ENCODE measurements at places on chromosomes 5 and 9.

DNA sequence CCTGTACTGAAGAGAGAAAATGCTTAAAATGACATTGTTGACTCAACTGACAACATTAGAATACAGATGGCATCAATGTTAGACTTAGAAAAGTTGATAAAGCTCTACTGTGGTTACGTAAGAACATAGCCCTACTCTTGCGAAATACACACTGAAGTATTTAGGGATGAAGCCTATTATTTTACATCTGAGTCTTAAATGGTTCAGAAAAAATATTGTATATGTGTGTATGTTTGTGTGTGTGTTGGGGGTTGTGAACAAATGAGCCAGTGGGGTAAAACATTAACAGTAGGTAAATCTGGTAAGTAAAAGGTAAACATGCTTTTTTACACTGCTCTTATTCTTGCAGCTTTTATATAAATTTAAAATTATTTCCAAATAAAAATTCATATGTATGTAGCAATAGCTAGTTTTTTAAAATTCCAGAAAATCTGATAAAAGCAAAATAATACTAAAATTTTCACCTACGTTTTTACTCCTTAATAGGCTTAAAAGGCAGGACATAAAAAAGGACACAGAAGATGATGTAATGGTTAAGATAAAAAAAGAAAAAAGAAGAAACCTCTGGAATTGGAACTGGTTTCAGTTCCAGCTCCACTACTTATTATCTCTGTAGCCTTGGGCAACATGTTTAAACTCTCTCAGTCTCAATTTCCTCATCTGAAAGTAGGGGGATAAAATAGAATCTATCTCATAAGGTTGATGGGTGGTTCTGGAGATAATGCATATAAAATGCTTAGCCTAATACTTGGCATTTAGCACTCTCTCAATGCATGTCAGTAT lies 44.3 kb downstream of the GARNL3 start:
- peak; percentile 35 for DNase-seq

GRCh38 chr5:1541702-1542400 lies 18.1 kb upstream of the LPCAT1 start:
- no peak for DNase-seq

- DNase-seq: no peak
Observed at GRCh38 chr5:92455011-92455410, 1071.9 kb upstream of the ARRDC3 start.

DNA sequence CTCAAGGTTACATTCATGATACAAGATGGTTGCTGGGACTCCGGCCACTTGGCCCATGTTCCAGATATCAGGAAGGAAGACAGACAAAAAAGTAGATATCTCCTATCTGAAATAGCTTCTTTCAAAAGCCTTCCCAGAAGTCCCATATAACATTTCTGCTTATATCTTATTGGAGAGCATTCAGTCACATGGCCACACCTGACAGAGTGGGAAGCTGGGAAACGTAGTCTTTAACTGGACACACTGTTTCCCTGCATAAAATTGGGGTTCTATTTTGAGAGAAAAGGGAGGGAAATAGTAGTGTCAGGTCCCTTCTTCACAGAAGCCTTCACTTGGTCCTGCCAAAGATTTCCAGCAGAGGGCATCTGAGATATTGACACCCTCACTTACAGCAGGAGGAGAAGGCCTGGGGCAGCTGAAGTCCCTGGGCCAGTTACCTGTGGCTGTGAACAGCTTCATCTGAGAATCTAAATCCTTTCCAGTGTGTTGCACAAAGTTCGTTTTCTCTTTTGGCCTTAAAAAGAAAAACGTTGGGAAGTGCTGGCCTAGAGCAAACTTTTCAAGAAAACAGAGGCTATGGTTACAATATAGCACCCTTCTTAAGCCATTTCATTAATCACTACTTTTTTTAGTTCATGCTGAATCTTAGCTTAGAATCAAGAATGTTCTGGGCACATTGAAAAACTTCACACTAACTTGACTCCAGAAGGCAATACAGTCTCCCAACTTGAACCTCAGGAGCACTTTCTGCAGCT lies 33.5 kb downstream of the SPEF2 start:
- DNase-seq: peak; percentile 52

DNA sequence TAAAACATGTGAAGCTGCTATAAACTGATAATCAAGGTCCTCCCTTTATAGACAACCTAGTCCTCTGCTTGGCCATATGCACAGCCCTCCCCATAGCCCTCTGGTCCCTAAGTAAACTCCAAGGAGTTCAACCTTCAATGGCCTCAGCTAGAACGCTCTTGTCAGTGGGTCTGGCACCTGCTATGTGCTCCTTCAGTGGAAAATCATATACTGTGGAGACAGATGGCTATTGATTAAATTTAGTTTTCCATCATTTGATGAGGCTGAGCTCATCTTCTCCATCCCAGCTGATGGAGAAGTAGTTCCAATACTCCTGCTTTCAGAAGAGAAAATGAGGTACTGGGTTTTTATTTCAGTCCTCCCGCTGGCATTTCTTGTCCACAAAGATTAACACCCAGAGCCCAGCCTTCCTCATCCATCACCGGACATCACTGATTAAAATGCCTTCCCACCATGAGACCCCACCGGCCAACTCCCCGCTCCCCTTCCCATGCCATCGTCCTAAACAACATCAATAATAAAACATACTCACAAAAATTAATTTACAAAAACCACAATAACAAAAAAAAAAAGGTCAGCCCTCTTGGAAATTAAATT lies 134.6 kb downstream of the TRIM32 start:
- no peak for DNase-seq

GRCh38 chr9:104992659-104993058 lies 64.7 kb upstream of the ABCA1 start:
- no peak for DNase-seq

GRCh38 chr5:132027027-132027426 lies 15.6 kb upstream of the ACSL6 start:
- no peak for DNase-seq

- no peak for DNase-seq
Observed at GRCh38 chr9:3586066-3586465, 60.3 kb upstream of the RFX3 start.
